Activated CD4-positive, CD25-positive, alpha-beta regulatory T cell treated with anti-CD3 and anti-CD28 coated beads, Interleukin-2, amount 50 U/mL, for 16 hours (primary cell): ENCODE measurements at places on chromosomes 7 and 10.

GRCh38 chr10:85916286-85916685 is 450.3 kb downstream of the GRID1 start:
- DNase-seq: no peak

- DNase-seq: no peak
Measured at GRCh38 chr10:22606164-22606614, 108.2 kb downstream of the PIP4K2A start.

- DNase-seq: no peak
Measured at GRCh38 chr7:155789001-155789725, 23.1 kb downstream of the SHH start.

GRCh38 chr10:133015321-133015720 is 72.4 kb upstream of the ADGRA1 start:
- DNase-seq: no peak

GRCh38 chr10:124419635-124420034 is 912 bp upstream of the OAT start:
- no peak for DNase-seq

GRCh38 chr7:154748089-154748786 is 254.7 kb downstream of the PAXIP1 start:
- no peak for DNase-seq

DNA sequence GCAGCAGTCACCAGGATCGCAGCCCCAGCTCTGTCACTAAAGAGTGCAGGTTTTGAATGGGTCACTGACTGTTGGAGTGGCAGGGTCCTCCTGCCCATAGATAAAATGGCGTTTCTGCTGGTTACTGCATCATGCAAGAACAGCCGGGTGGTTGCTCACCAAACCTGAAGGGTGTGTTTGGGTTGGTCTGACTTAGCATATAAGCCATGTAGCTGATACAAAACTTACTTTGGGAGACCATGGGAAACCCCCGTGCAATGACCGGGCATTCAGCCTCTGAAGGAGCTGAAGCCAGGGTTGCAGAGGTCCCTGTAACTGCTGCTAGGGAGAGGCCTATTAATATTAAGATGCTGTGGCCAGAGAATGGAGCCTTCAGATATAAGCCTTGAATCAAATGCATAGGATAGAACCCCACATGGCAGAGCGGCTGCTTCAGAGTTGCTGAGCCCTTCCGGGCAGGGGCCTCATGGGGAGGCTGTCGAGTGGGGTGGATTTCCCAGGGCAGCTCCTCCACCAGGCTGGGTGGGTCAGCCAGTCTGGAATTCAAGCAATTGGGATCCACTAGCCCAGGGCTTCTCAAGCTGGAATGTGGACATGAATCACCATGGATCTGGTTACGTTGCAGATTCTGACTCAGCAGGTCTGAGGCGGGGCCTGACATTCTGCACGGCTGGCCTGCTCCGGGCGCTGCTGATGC is 70.9 kb upstream of the CTBP2 start:
- no peak for DNase-seq

DNA sequence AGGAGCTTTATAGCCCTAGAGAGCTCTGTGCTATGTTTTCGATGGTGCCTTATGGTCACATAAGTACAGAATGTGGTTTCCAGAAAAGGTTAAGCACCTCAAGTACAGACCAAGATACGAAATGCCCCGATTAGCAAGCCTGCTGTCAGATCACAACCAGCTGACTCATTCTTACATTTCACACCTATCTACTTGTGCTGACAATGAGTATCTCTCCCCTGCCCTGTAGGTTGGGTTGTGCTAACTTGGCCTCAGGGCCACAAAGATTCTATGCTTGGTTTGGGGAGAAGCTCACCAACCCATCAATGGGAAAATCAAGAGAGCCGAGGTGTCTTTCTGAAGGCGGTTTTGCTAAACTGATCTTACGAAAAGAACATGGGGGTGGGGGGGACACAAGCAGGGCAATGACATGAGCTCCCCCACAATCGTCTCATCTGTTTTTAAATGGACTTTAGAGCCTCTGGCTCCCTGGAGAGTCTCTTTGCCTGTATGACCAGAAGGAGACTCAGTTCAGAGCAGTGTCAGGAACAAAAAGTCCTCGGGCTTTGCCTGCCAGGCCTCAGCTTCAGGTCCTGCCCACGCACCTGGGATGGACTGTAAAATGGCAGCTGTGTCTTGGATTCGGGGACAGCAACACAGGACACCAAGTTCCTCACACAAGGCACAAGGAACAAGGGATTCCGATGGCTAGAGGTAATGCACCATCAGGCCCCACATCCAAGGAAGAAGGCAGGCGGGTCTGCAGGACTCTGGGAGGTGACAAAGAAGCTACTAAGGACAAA is 55.1 kb downstream of the FAM53B start:
- DNase-seq: no peak

DNA sequence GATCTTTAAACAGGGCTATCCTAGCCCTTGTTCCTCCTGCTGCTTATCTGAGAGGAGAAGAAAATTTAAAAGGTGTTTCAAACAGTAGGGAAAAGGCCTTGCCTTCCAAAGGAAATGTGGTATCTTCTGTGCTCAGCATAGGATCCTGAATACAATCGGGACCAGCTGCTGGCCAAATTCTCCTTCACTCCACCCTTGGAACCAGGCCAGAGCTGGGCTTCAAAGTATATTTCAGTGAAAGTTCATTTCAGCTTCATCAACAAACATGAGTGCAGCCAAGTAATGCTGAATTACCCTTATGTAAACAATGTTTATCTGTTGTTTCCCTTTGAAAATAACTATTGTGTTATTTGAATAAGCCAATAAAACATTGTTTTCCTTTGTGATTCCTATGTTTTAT is 146.5 kb upstream of the MEOX2 start:
- DNase-seq: no peak

DNA sequence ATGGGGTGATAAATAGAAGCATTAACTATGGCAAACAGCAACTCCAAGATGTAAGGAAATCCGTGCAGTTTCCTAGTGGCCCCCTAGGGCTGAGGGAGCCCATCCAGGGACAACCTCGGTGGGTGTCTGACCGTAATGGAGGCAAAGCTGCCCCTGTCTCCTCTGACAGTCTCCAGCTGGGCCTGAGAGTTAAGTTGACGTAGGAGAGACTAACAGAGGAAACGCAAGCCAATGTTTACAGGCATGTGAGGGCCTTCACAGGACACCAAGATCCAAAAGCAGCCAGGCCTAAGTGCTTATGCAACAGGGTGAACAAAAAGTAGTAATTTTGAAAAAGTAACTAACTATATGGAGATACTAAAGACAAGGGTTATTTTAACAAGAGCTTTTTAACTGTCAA is 330.0 kb upstream of the C7orf33 start:
- DNase-seq: no peak

- DNase-seq: no peak
Measured at GRCh38 chr7:84100866-84101265, 93.7 kb downstream of the SEMA3A start.

DNA sequence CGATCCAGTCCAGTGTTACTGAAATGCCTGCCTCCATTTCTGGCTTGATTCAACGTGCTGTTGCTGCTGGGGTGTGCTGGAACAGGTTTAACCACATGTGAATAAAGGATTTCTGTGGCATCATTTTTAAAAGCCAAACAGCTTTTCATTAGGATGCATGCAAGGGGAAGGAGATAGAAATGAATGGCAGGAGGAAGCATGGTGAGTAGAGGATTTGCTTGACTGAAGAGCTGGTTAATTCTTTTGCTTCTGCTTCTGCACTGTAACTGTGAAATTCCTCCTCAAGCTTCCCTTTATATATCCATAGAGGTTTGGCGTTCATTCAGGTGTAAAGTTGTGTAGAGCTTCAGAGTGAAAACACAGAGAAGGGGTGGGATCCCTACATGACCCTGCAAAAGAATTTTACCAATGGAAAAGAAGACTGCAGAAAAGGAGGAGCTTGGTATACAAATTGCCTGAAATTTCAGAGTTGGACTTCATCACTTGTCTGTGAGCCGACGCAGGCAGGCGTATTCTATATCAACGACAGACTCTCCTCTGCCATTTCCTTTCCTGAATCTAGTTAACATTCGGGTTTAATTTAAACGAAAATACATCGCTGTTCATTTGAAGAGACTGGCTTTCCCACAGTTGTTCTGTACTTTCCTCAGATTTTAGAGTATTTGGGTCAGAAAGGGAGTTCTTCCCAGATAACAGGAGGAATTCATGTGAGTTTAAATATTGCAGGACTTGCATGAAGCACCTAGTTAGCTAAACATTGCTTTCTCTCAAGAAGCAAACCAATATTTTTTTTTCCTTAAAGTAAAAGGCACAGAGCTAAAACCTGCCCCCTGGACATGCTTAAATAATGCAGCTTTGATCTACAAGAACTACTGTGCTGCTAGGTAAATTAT is at the start of gene SOSTDC1:
SOSTDC1 (minus strand) TSS at position 270 of the 893 bp plus-strand sequence; CDS start at position 200, 70 bp downstream.
- no peak for DNase-seq

DNA sequence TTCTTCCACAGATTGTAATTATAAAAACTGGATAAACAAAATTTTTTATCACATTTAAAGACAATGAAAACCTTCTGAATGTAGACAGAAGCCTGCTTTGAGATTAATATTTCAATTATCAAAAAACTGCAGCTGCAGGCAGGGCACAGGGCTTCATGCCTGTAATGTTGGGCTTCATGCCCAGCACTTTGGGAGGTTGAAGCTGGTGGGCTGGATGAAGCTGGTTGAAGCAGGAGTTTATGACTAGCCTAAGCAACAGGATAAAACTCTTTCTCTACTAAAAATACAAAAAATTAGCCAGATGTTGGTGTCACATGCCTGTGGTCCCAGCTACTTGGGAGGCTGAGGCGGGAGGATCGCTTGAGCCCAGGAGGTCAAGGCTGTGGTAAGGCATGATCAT is 41.2 kb downstream of the PDZD8 start:
- no peak for DNase-seq

- no peak for DNase-seq
Measured at GRCh38 chr10:116891208-116891607, 41.9 kb downstream of the ENO4 start.

- DNase-seq: no peak
Measured at GRCh38 chr7:75878312-75878768, 494 bp upstream of the RHBDD2 start.

DNA sequence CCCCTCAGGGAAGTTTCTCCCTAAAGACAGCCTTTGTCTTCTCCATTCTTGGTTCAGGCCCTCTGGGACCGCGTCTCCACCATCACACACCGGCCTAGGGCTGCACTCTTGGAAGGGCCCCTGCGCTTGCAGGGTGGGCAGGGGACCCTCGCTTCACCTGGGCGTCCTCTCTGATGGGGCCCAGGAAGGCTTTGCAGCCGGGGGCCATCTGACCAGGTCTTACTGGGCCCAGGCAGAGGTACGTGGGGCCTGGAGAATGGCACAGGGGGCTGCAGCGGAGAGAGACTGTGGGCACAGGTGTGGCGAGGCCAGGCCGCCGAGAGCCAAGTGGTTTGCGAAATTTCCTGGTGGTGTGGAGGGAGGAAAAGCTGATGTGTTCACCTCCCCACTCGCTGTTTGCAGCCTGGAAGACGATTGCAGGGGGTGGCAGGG is 44.4 kb downstream of the ALOX5 start:
- no peak for DNase-seq

- DNase-seq: no peak
Measured at GRCh38 chr10:116785282-116785681, 42.9 kb upstream of the HSPA12A start.

GRCh38 chr10:121926157-121926556 is 1.7 kb downstream of the ATE1 start:
- no peak for DNase-seq

DNA sequence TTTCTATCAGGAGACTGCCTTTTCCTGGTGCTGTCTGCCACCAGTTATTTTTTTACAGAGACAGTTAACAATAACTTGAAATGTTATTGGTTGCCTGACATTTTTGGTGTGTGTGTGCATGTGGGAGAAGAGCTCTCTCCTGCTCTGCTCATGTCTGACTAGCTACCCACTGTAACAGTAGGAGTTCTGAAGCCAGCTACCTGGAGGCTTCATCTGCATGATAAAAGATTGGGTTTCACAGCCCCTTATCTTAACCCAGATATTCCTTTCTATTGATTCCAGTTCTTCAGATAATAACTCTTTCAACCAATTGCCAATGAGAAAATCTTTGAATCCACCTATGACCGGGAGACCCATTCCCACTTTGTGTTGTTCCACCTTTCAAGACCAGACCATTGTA is 237.4 kb upstream of the PPP1R3A start:
- no peak for DNase-seq

DNA sequence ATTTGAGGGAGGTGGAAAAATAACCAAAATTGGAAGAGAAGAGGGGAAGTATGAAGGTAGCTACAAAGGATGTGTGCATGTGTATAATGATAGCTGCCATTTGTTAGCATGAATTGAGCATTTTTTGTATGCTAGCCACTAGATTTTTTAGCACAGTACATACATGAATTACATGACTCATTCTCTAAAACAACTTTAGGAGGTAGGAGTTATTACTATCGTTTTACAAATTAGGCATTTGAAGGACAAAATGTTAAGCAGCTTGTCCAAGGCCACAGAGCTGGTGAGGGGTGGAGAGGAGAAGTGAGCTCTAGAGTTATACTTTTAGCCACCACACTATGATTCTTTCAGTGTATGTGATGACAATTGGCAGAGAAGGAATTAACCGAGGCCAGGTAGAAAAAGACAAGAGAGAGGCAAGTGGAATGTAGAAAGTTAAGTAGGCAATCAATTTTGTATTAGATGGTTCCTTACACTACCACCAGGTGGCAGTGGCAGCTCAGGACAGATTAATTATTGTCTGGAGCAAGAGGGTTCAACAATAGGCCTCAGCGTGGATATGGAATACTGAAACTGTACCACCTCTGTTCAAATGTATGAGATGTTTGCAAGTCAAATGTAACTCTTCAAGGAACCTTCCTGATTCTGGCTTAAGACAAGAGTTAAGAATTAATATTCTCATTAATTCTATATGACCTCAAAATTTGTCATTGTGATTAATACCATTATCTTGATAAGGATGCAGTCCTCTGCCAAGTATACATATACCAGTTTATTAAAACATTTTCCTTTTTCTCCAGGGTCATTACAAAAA is 128.0 kb downstream of the MBL2 start:
- DNase-seq: no peak

DNA sequence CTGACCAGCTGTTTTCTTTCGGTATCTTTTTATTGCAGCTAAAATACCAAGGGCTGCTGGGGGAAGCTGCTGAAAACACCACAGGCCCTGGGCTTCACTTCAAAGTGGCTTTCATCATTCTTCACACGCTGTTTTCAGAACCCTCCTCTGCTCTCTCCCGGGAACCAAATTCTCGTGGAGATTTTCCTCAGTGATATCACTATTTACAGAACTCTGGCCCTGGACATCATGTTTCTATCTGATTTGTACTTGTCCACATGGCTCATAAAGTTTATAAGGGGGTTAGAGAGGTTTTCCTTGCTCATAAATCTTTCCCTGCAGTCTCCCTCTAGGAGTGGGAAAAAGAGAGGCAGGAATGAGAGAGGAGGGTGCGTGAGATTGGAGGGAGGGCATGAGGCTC is 177.4 kb upstream of the NPVF start:
- no peak for DNase-seq

DNA sequence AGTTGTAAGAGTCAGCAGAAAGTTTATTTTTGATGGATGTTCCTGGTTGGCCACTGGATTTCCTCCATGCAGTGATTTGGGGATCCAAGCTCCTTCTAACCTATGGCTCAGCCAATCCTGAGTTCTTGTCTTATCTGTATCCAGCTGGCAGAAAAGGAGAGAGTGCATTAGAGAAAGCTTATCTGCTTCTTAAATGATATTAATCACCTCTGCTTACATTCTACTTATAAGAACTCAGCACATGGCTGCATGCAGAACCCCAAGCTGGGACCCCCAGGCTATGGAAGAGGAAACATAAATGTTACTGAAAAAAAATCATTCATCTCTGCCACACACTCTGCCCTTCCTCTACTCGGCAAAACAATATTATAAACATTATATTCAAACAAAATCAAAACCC is 739.8 kb upstream of the AUTS2 start:
- DNase-seq: no peak
